ENCODE measurements at places on chromosomes 12 and 14.

DNA sequence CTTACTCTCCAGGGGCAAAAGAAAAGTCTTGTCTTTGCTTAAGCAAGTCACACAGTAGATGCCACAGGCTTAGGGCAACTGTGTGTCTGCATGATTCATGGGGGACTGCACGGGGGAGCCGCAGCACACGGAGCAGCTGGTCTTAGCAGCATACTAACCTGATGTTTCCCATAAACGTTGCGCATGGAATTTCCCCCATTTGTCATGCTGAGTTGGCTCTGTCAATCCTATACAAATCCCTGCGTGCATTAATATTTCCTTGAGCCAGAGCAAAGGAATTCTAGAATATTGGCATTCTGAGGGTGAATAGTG lies 71.2 kb downstream of the SAMD4A start:
- no peak for DNase-seq

DNA sequence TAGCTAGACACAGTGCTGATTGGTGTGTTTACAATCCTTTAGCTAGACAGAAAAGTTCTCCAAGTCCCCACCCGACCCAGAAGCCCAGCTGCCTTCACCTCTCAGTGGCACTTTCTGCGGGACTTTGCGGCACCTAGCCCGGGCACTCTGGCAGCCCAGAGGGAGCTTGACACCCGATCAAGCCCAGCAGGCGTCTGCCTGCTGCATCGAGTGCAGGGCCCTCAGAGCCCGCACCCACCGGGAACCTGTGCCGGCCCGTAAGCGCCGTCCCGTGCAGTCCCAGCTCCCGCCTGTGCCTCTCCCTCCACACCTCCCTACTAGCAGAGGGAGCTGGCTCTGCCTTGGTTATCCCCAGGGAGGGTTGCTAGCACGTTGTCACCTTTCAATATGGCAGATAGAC lies 631.0 kb upstream of the STXBP6 start:
- DNase-seq, result no peak

GRCh38 chr14:34680806-34681479 lies 33.5 kb downstream of the CFL2 start:
- DNase-seq, result no peak

- no peak for DNase-seq
Measured at GRCh38 chr12:103181366-103182152, 224.1 kb downstream of the ASCL1 start.

DNA sequence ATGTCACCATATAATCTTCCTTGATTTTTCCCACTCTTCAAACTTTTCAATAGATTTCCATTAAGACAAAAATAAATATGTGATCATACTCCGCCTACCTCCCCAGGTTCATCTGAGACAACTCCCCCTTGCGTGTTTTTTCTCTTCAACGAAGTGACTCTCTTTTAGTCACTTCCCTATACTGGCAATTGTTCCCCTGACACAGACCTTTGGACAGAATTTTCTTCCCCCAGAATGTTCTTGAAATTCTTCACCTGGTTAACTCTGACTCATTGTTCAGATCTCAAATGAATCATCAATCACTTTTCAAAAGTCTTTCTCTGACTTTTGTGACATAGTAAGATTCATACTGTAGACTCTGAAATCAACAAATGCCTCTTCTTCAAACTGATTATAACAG lies 727.3 kb upstream of the LMO3 start:
- DNase-seq, result no peak

- DNase-seq, result no peak
Measured at GRCh38 chr12:52206304-52207040, 14.7 kb upstream of the KRT80 start.

DNA sequence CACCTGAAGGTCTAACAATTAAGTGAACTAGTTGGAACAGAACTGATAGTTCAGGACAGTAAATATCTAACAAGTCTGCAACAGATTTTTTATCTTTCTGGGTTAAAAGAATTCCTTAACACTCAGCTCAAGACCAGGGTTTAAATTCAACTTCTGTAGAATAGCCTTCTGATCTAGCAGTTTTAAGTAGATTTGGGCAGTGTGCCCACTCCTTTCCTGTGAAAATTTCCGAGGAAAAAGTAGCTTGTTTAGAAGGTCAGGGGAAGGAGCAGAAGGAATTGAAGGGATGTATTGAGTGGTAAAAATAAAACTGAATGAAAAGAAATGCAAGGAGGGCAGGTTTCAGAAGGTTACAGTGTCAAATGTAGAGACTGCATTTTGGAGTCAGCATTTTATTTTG lies 45.8 kb downstream of the ATL1 start:
- no peak for DNase-seq

DNA sequence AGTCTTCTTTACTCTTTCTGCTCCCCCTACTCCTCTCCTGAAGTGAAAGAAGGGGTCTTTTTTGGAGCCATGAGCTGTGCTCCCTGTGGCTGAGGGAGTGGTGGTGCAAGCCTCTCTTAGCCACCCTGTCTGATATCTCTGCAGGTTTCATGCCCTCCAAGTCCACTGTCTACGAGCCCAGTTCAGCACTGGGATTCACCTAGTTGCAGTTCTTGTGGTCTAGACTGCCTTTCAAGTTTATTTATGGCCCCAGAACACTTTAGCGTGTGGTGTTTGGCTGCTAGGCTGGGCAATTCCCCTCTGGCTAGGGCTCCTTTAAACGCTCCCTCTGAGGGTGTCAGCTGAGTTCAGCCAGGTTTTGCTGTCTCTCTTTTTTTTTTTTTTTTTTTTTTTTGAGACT lies 908.6 kb downstream of the TRHDE start:
- DNase-seq, result no peak

- no peak for DNase-seq
Measured at GRCh38 chr14:50001999-50002925, 109.4 kb downstream of the ARF6 start.

GRCh38 chr12:19530637-19531023 lies 91.3 kb downstream of the AEBP2 start:
- no peak for DNase-seq

GRCh38 chr12:94078736-94079509 lies 69.5 kb upstream of the PLXNC1 start:
- no peak for DNase-seq

- no peak for DNase-seq
Measured at GRCh38 chr14:76782885-76783566, 21.8 kb downstream of the VASH1 start.

- DNase-seq, result no peak
Measured at GRCh38 chr12:1927751-1928351, 9.4 kb upstream of the CACNA2D4 start.

GRCh38 chr14:102805371-102805891 lies 28.2 kb downstream of the TRAF3 start:
- DNase-seq, result no peak

GRCh38 chr14:89241257-89241656 lies 175.8 kb downstream of the FOXN3 start:
- no peak for DNase-seq

DNA sequence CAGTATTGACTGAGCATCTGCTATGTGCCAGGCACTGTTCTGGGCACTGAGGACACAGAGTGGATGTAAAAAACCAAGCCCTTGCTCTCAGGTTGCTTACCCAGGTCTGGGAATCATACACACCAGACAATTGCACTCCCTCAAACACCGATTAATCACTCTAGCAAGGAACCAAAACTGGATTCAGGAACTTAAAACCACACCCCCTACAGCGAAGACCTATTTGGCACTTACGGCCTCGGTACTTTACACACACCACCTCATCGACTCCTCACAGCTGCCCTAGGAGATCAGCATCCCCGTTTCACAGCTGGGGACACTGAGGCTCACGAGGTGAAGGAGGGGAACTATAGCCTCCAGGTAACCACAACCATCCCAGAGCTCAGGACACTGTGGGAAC lies 1.6 kb downstream of the GLTP start:
- DNase-seq, result no peak

- DNase-seq, result no peak
Measured at GRCh38 chr14:99327458-99328250, 55.7 kb upstream of the BCL11B start.

DNA sequence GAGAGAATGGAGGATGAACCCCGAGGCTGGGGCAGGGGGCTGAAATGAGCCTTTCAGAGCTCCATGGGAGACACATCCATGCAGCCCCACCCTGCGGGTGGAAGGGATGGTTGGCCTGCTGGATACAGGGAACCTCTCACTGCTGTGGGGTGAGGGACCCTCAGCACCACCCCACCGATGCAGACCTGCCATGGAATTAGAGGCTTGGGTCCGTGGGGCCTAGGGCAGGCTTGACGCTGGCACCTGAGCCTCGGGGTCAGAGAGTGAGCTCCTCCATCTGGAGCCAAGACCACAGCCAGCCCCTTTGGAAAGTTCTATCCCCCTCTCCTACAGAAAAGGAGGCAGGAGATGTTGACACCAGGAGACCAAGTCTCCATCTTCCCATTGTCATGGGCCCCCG lies 7.4 kb upstream of the KRT74 start:
- no peak for DNase-seq

DNA sequence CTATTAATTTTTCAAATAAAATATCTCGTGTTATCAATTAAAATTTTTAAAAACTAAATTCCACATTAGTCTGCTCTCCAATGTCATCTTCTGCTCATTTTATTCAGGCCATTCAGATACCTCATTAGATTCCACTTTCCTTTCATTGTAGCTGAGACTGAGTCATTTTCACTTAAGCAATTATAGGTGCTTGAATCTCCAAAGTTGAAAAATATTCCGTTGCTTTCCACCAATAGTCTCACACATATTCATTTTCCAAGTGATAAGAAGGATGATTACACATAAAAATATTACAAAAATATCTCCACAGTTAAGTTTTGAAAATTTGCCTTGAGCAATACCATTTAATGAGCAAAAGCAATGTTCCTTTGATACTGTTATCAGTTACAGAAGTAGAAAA lies 36.5 kb upstream of the YBX3 start:
- DNase-seq, result no peak

DNA sequence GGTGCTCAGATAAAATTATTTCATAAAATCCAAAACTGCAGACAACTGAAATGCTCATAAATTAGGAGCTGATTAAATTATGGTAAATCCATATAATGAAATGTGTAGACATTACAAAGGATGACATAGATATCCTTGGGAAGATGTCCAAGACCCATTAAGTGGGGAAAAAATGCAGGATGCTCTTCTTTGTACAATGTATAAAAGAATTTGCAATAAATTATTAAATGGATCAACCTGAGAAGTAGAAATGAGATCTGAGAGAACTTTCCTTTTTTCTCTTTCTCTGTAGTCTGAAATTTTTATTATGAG lies 336.4 kb upstream of the E2F7 start:
- DNase-seq, result no peak

DNA sequence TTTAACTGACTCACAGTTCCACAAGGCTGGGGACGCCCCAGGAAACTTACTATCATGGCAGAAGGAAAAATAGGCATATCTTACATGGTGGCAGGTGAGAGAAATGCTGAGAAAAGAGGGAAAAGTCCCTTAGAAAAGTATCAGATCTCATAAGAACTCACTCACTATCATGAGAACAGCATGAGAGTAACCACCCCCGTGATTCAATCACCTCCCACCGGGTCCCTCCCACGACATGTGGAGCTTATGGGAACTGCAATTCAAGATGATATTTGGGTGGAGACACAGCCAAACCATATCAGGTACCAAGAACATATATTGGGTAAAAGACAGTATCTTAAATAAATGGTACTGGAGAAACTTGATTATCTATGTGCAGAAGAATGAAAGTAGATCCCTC lies 100.3 kb upstream of the FAR2 start:
- no peak for DNase-seq

DNA sequence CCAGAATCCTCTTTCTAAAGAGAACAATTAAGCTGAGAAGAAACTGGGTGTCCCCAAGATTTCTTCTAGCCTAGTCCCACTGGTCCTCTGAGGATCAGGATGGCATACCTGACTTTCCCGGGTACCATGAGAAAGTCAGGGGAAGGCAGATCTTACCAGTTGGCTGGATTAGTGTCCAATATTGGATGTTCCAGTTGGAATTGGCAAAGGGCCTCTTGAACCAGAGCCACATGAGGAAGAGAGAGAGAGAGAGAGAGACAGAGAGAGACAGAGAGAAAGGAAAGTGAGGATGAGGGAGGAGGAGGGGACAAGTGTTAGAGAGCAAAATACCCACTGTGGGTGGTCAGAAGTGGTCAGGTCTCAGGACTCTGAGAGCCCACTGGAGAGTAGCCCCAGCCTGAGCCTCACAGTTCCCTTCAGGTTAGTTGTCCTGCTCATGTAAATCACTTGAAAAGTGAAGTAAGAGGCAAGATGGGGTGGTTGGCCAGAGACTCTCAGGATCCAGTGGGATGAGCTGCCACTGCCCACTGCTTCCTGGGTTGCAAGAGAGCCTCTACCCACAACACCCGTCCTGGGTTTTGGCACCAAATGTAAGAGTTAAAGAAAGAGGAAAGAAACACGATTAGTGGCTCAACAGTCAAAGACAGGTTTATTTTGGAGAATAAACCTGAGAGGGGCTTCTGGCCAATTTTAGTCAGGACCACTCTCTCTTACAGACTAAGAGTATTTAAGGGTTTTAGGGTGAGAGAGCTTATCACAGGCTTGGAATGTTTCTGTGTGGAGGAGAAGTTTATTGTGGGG lies 28.4 kb upstream of the A2M start:
- no peak for DNase-seq

- DNase-seq, result no peak
Measured at GRCh38 chr14:76948213-76948947, 80.1 kb downstream of the IRF2BPL start.

- DNase-seq, result no peak
Measured at GRCh38 chr12:52946797-52947547, 1.9 kb upstream of the KRT18 start.

DNA sequence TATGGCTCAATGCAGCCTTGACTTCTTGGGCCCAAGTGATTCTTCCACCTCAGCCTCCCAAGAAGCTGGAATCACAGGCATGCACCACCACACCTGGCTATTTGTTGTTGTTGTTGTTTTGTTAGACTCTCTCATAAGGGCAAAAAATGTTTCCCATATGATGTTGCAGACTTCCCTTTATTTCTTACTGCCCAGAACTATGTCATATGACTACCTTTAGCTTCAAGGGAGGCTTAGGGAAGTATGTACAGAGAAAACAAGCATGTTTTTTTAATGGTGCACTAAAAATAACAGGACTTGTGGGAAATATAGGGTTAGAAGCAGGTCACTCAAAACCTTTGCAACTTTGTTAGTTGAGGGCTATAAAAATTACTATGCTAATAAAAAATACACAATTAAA lies 4.3 kb upstream of the GPR19 start:
- DNase-seq, result no peak

- DNase-seq, result no peak
Measured at GRCh38 chr12:1890810-1891209, 27.6 kb downstream of the CACNA2D4 start.

- no peak for DNase-seq
Measured at GRCh38 chr12:48281811-48282210, 68.9 kb downstream of the ZNF641 start.

DNA sequence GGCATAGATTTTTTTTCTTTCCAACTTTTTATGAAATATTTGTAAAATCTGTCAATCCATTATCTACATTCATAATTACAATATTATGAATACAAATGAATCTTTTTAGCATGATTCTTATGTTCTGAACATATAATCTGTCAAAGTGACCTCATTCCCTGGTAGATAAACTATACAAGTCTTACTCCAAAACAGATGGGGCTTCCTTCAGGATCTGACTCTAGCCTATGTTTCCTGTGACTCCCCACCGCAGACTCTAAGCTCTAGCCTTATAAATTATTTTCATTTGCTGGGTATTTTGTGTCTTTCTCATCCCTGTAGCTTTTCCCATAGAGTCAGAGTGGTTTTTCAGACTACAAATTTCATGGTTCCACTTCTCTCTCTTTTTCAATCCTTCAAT lies 202.1 kb upstream of the KITLG start:
- no peak for DNase-seq

- no peak for DNase-seq
Measured at GRCh38 chr14:69769623-69770022, 2.7 kb downstream of the SRSF5 start.

GRCh38 chr12:107736914-107737313 lies 24.0 kb downstream of the PRDM4 start:
- DNase-seq, result no peak
